ENCODE measurements at places on chromosomes 1 and 21.

GRCh38 chr21:43192501-43193081, 23.8 kb downstream of the CRYAA start:
- no peak for DNase-seq

- no peak for DNase-seq
Measured at GRCh38 chr1:177142791-177143271, 21.7 kb downstream of the ASTN1 start.

GRCh38 chr21:36966821-36967768, 626 bp upstream of the HLCS start:
- no peak for DNase-seq

- no peak for DNase-seq
Measured at GRCh38 chr1:246459221-246459620, 47.9 kb downstream of the SMYD3 start.

DNA sequence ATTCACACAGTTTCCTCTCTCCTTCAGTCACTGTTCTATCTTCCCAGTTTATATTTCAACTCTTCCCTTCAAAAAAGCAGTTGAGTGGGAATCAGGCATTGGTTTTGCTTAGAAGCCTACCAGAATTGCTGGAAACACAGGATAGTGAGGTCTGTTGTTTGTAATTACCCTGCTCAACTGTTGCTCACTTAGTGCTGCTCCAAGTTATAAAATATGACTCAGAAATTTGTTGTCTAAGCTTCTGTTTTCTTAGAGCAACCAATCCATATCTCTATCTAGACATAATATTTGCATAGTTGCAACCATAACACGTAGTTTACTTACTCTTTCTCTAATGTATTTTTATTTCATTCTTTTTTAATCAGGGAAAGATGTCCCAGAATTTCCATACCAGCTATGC, 87.9 kb downstream of the MACF1 start:
- no peak for DNase-seq

- peak; percentile 38 for DNase-seq
Measured at GRCh38 chr1:28887419-28887834, 26.9 kb upstream of the EPB41 start.

GRCh38 chr1:207890136-207890738, 20.7 kb downstream of the CD34 start:
- DNase-seq, result no peak

- DNase-seq, result no peak
Measured at GRCh38 chr1:179178183-179178582, 51.3 kb downstream of the ABL2 start.

DNA sequence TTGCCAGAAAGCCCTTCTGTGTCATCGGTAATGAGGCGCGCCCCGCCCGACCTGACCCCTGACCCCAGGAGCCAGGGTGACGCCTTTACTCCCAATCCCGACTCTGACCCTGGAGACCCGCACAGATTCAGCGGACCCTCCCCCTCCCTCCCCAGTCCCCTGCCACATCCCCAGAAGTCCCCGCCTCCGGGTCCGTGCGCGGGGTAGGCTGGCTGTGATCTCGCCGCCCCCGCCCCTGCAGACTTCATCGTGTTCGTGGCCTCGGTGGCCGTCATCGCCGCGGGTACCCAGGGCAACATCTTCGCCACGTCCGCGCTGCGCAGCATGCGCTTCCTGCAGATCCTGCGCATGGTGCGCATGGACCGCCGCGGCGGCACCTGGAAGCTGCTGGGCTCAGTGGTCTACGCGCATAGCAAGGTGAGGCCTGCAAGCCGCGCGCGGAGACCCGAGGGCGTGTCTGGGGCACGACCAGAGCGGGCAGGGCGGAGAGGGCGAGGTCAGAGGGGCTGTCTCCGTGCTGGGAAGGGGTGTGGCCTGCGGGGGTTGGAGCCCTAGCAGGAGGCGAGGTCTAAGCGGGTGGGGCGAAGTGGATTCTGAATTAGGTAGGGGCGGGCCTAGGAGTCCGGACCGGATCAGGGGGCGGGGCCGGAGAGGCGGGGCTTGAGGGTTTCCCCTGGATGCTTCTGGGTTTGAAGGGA, 34.8 kb downstream of the KCNQ4 start:
- DNase-seq, result peak; percentile 69

DNA sequence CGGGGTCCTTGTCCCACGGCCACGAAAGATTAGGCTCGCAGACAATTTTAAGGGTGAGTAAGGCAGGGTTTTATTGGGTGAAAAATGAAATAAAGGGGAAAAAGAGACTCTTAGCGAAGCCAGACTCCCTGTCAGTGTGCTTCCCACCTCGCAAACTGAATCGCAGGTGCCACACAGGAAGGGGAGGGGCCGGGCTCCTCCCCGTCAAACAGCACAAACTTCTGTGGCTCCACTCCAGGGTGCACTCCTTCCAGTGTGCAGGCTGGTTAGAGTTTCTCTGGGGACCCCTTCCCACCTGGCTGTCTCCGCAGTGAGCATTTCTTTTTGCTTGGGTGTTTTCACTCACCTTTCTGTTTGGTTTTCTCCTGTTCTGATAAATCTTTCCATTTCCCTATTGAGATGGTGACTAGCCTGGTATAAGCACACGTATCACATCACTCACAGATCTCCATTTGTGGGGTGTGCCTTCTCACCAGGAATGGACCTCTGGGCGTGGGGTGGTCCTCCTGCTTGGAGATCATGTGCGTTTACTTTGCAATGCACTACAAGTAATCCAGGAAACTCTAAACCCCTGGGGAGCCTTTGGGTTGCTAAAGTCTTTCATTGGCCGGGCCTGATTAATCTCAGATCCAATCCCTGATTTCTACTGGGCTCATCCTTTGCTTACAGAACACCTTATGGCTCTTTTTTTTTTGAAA, 37.6 kb upstream of the GALNT2 start:
- no peak for DNase-seq

DNA sequence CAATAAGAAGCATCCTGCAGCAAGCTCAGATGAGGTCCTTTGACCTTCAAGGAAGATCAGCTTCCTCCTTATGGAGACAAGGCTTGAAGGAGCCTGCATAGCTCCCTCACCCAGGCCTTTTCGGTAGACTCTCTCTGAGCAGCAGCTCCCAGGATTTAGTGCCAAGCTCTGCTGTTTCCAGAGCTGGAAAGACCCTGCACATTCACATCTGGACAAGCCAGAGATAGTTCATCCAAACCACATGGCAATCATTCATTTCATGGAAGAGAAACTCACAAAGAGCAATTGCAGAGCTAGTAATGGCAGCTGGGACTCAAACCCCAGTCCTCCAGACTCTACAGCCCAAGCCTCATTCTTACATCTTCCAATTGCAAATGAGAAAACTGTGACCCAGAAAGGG, 76.4 kb upstream of the EDN2 start:
- DNase-seq, result no peak

DNA sequence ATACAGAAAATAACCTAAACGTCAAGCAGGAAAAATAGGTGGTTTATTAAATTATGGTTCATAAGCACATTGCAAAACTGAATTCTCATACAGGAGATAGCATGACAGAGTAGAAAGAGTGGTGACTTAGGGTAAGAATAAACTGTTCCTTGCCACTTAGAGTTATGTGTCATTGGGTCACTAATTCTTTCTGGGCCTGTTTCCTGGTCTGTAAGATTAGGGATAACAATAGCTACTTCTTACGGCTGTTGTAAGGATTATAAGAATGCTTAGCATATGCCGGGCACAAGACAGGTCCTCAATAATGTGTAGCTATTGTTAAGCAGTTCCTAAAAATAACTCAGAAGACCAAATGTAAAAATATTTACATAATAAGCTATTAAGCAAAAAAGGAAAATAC, 24.2 kb downstream of the SNRNP40 start:
- no peak for DNase-seq

GRCh38 chr1:157073944-157074685, 25.5 kb downstream of the ETV3L start:
- DNase-seq, result no peak

DNA sequence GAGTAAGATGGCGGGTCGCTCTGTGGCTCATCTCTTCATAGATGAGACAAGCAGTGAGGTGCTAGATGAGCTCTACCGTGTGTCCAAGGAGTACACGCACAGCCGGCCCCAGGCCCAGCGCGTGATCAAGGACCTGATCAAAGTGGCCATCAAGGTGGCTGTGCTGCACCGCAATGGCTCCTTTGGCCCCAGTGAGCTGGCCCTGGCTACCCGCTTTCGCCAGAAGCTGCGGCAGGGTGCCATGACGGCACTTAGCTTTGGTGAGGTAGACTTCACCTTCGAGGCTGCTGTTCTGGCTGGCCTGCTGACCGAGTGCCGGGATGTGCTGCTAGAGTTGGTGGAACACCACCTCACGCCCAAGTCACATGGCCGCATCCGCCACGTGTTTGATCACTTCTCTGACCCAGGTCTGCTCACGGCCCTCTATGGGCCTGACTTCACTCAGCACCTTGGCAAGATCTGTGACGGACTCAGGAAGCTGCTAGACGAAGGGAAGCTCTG, 2.4 kb downstream of the TNFAIP8L2 start:
- no peak for DNase-seq

- DNase-seq, result peak; percentile 30
Measured at GRCh38 chr1:197774466-197775281, 606 bp downstream of the DENND1B start.

- no peak for DNase-seq
Measured at GRCh38 chr1:200131551-200132125, 104.1 kb downstream of the NR5A2 start.

- no peak for DNase-seq
Measured at GRCh38 chr1:216892581-216893160, 169.4 kb upstream of the ESRRG start.

- no peak for DNase-seq
Measured at GRCh38 chr1:11787804-11788436, 17.8 kb downstream of the MTHFR start.

DNA sequence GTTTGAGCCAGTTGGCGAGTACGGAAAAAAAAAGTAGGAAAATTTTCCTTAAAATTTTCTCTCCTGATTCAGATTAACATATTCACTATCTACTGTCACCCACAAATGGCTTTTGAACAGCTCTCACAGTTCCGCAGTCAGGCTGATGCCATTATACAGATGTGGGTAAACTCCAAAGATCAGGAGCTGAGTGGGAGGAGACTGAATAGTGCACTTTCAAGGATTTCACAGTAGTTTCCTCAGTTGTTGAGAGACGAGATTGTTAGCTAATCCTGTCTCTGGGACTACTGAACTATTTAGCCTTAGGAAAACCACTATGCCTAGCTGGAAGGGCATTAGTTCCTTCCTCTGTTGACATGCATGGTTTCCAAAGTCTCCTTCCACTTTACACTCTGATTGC, 3.2 kb upstream of the DISP1 start:
- no peak for DNase-seq

GRCh38 chr1:23588749-23589548, 29.6 kb upstream of the ID3 start:
- DNase-seq, result no peak

DNA sequence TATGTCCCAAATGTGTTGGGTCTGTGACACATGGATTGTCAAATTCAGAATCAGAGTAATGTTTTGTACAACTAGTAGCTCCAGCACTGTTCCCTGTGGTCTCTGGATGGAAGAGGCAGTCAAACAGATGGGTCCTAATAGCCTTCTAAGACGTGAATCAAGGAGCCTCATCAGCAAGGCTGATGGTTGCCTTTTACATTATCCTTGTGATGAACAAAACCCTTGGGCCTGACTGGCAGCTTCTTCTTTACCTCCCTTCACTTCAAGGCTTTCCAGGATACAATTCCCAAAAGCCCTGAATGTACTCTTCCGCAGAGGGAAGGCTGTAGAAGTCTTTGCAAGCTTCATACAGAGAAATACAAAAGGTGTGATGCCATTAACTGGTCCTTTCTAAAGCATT, 633.3 kb downstream of the USP25 start:
- no peak for DNase-seq

GRCh38 chr1:212294983-212295382, 9.8 kb downstream of the PPP2R5A start:
- no peak for DNase-seq

DNA sequence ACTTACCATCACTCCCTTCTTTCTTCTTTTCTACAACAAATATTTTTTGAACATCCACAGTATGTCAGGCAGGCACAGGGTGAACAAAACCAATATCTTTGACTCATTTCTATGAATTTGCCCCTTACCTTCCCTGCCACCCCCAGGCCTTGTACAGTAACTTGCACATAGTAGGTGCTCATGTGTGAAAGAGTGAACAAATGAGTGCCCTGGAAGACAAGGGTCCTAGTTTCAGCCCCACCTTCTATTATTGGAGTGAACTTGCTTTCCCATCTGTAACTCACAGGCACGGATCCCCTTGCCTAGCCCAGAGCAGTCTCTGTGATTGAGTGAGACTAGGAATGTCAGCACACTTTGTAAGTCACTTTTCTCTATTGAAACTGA, 12.8 kb downstream of the ZDHHC18 start:
- no peak for DNase-seq

DNA sequence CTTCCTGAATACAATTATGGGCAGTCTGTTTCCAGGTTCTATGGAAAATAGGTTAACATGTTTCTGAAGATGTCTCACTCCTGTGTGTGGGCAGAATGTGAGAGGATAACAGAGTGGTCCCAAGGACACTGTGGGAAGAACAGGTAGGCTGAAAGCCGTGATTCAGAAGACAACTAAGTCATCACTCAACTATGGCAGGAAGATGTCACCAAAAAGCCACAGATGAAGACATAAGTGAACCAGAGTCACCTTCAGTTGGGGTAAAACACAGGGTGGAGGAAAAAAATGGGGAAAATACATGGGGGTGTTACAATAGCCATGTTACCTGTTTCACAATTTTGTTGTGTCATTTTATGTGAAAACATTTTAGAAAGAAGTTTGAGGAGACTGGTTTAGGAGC, 75.1 kb downstream of the UCHL5 start:
- no peak for DNase-seq
